ENCODE measurements at places on chromosomes 2 and 18.

GRCh38 chr2:213722565-213722964, 438.3 kb downstream of the SPAG16 start:
- no peak for DNase-seq

DNA sequence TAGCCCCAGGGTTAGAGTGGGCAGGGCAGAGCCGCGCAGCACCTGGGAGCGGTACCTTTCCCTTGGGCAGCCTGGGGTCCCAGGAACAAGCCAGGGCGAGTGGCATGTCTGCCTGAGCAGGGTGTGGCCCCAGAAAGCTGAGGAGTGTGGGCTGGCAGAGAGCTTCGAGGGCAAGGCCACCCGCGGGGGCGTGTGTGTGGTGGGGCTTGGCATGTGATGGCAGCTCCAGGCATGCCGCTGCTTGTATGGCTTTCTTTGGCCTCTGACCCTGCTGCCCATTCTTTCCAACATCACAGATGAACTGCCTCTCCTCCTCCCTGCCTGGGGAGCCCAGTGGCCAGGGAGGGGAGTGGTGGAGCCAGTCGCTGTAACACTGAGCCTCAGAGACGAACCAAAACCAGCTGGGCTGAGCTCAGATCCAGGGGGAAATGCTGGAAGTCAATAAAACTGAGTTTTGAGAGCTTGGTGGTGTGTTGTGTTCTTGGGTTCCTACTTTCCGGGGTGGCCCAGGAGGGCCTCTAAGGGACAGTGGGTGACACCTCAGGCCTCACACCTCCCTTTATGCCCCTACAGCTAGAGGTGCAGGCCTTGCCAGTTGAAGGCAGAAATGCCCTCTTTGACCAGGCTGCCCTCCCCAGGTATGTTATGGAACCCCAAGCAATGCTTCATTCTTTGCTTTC, 7.4 kb downstream of the DNAJB2 start:
- no peak for DNase-seq

GRCh38 chr2:167275046-167275445, 386.8 kb downstream of the XIRP2 start:
- no peak for DNase-seq

GRCh38 chr2:121297217-121297830, 12.3 kb upstream of the TFCP2L1 start:
- DNase-seq: no peak

- DNase-seq: no peak
Observed at GRCh38 chr2:170253721-170254230, 75.8 kb downstream of the MYO3B start.

DNA sequence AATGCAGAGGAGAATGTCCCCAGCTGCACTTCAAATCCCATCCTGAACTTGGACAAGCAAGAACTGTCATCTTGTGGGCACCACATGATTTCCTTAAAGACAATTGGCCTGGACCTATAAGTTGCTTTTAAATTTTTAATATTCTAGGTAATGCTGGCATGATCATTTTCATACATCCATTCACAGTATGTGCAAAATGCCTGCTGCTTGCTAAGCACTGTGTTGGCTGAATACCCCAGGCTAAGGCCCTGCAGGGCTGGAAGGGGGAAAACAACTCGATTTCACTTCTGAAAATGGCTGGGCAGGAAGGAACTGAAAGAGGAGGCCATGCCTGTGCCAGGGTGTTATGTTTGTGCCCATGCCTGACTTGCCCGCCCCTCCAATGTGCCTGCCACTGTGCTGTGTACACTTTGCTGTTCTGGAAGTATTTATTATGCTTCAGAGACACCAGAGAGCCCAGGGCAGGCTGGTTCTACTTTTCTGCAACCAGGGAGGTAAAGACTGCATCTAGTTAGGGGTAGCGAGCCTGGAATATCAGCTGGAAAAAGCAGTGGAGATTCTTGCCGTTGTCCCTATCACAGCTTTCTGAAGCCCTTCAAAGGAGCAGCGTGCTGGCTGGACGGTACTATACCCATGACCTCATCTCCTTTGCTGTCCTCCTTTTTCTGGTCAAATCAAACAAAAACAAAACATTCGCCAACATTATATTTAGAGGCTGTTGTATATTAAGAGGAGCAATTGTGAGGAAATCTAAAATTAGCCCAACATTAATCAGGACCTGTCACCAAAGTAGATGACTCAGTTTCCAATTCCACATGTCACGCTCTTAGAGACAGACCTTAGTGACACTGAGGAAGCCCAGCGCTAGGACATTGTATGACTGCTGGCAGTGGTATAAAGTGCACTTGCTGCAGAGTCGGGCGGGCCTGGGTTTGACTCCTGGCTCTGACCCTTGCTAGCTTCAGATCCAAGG, 158.1 kb downstream of the DDX1 start:
- DNase-seq: no peak

DNA sequence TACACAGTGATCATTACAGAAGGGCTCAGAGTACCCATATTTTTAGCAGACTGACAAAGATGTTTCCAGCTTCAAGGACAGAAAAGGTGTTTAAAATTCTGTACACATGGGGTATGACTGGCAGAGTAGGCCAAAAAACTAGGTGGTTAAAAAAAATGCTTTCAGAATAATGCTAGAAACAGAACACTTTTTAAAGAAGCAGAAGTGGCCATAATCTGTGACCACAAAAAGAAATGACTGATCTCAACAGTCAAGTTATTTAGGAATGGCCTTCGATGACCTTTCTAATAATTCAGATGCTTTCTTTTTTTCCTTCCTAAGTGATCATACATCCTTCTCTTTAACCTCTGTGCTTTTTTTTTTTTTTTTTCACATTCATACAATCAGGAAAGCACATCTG, 4.1 kb upstream of the AQP4 start:
- DNase-seq: no peak

DNA sequence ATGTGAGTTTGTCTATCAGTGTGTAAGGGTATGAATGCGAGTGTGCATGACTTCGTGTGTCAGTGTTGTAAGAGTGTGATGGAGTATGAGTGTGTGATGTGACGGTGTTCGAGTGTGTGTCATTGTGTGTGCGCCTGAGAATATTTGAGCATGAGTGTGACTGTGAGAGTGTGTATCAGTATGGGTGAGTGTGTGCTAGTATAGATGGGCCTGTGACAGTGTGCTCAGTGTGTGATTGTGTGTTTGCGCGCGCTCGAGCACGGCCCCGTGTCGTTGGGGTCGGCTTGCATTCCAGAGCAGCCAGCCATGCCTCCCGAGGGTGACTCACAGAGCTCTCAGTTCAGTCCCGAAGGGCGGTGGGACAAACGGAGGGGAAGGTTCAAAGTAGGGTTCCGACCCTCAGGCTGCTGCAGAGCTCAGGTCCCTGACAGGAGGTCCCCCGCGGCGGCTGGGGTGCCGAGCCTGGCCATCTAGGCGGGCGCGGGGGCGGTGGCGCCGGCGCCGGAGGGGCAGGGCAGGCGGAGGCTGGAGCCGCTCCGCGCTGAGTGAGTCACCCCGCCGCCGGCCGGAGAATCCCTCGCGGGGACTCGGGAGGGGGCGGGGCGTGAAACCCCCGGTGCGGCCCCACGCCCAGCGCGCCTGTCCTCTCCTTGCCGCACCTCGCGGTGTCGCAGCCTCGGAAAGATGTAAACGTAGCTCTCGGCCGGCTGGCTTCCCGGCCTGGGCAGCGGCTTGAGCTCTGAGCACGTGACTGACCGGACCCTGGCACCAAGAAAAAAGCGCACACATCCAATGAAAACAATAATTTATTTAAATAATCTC, 3.8 kb downstream of the DLX2 start:
- no peak for DNase-seq

GRCh38 chr18:48656582-48656981, 117.8 kb downstream of the CTIF start:
- no peak for DNase-seq

- DNase-seq: no peak
Observed at GRCh38 chr2:33782395-33783230, 183.5 kb upstream of the FAM98A start.

- DNase-seq: no peak
Observed at GRCh38 chr2:60925994-60926740, 44.8 kb downstream of the REL start.

GRCh38 chr2:62147610-62148301, 48.2 kb upstream of the B3GNT2 start:
- DNase-seq: no peak

- DNase-seq: no peak
Observed at GRCh38 chr18:57705832-57706595, 84.4 kb upstream of the NARS1 start.

GRCh38 chr18:49569724-49570123, 7.9 kb downstream of the LIPG start:
- no peak for DNase-seq

- DNase-seq: no peak
Observed at GRCh38 chr2:27772804-27773203, 1.3 kb downstream of the MRPL33 start.

DNA sequence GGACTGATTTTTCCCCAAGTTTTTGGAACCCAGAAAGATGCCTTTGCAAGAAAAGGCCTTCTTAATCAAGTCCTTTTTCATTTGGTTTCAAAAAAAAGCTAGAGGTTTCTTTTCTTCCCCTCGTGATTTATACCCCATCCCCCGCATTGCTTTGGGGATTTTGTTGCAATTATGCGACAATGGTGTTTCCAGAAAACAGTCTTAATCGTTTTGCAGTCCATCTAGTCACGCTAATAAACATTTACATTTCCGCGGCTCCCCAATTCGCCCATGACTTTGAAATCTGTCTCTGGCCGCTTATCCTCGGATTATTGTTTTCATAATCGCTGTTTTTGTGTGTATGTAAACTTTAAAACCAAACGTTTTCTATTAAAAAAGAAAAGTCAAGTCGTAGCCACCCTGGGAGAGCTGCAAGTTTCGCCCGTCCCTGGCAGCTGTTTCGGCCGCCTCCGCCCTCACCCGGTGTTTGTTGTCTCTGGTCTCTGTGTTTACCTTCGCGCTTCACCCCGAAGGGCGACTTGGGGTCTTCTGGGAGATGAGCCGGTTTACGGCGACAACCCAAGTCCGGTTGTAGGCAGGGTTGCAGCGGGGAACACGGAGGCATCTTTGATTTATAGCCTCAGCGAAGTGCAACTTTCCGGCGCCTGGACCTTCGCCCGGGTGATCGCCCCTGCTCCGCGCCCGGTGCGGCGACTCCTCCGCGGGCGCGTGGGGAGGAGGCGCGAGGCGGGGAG, 667 bp downstream of the SP9 start:
- no peak for DNase-seq

GRCh38 chr2:128791985-128792320, 473.3 kb upstream of the HS6ST1 start:
- DNase-seq: no peak

- DNase-seq: no peak
Observed at GRCh38 chr2:127637725-127638252, 8.2 kb upstream of the GPR17 start.

DNA sequence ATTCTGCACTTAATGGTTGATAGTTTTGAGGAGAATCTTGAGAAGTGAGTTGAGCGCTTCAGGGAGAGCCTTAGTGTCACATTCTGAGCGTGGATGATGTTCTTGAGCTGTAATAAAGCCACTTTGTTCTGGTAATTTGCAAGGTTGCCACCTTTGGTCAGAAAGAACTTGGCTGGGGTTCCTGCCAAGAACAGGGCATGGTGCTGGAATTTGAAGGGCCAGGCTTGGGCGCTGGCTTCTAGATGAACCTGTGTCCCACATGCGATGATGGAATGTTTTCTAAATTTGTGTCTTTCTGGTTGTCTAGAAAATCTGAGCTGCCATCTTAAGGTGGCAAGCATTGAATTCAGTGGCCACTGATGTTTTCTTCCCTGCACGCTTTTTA, 124.1 kb upstream of the EML6 start:
- no peak for DNase-seq

GRCh38 chr18:9091066-9091476, 11.4 kb upstream of the NDUFV2 start:
- DNase-seq: peak; percentile 35

DNA sequence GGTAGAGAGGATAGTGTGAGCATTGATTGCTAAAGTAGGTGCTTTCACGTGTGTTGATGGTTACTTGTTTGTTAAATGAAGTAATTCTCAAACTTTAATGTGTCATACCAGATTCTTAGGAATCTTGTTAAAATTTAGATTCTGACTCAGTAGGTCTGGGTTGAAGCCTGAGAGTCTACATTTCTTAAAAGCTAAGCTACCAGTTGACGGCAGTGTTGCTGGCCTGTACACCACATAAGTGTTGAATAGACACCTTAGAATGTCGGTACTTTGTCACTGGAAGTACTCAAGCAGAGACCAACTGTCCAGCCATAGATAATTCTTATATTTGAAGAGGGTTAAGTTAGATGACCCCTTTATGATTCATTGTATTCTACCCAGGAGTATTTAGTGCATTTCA, 79.8 kb downstream of the ACVR2A start:
- DNase-seq: no peak

DNA sequence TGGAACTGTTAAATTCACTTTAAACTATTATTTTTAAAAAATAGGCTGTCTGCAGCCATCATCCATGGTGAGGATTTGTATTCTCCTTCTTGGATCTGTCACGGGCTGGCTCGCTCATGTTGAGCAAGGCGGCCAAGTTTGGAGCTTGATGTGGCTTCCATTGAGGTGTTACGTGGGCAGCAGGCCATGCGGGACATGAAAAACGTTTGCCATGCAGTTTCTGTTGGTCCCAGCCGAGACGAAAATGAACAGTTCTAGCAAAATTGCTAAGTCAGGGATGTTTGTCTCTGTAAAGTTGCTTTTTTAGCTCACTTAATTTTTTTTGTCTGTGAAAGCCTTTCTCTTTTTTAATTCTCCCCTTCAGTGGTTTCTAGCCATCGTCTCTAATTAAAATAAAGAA, 70.2 kb upstream of the MGAT5 start:
- no peak for DNase-seq

GRCh38 chr2:12320027-12320734, 396.6 kb upstream of the TRIB2 start:
- DNase-seq: no peak

DNA sequence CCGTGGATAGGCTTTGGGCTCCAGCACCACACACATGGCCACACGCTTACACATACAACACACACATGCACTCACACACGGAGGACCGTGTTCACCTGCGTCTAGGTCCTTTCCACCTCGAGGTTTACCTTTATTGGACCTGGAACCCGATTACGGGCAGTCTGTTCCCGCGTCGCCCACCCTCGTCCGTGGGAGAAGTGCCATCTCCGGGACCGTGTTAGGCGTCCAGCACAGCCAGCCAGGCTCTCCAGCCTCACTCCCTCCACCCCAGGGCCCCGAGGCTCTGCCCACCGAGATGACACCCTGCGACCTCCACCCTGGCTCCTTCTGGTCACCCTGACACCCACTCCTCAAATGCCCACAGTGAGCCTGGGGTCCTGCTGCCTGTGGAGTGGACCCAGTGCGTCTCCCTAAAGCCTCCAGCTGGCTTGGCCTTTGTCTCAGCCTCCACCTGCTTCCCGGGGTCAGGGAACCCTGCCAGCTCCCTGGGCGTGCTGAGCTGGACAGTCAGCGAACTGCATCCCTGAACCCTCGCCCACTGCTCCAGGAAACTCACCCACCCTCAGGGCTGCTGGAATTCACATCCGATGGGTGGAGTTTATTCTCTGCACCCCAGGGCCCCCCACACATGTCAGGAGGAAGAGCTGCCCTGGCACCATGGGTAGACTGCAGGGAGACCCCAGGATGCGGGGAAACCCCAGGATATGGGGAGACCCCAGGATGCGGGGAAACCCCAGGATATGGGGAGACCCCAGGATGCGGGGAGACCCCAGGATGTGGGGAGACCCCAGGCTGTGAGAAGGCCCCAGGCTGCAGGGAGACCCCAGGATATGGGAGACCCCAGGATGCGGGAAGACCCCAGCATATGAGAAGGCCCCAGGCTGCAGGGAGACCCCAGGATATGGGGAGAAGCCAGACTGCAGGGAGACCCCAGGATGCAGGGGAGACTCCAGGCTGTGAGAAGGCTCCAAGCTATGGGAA, 33.0 kb downstream of the ADI1 start:
- DNase-seq: no peak

Data from activated T-helper 1 cell treated with anti-CD3 and anti-CD28 coated beads, Interleukin-12 subunit alpha, Interleukin-12 subunit beta, Interleukin-2, Interleukin-4 antibody, amounts not matched to agents 30 ng/mL and 10 ng/mL and 1 ng/mL, durations not matched to agents 14 hours and 24 hours and 36 hours (primary cell).